ENCODE measurements at places on chromosomes 1 and 21.

DNA sequence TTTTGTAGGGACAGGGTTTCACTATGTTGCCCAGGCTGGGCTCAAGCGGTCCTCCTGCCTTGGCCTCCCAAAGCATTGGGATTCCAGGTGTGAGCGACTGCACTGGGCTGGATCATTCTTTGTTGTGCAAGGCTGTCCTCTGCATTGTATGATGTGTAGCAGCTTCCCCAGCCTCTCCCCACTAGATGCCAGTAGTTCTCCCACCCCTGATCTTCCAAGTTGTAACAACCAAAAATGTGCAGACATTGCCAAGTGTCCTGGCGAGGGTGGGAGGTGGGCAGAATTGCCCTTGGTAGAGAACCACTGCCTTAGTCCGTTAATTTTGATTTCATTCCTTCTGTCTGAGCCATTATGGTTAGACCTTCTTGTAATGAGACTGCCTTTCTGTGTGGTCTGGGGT, 7.2 kb downstream of the GALNT2 start:
- no peak for DNase-seq

GRCh38 chr1:42173961-42174735, 9.6 kb upstream of the GUCA2A start:
- no peak for DNase-seq

GRCh38 chr21:28615276-28615675, 377.4 kb downstream of the LTN1 start:
- DNase-seq, result no peak

DNA sequence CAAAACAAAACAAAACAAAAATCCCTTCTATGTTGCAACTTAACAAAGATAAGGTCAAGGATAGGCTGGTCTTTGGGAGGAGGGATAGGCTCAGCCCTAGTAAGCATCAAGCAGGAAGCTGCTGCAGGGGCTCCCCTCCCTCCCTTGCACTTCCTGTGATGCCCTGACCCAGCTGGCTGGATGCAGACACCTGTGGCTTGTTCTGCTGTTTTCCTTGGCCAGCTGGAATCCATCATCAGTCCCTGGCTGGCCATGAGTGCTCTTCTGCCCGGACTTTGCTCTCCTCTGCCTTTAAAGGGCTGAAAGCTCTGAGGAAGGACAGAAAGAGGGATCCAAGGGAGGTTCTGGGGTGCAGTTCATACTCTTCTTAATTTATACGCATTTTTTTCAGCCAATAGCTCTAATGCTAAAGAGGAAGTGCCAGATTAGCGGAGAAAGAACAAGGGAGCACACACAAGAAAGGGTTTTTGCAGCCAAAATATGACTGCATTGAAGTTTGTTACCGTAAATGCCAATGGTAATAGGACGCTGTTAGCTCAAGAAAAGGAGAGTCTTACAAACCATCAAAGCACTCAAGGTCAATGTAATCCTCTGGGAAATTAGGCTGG, 19.9 kb upstream of the UBE2U start:
- no peak for DNase-seq

DNA sequence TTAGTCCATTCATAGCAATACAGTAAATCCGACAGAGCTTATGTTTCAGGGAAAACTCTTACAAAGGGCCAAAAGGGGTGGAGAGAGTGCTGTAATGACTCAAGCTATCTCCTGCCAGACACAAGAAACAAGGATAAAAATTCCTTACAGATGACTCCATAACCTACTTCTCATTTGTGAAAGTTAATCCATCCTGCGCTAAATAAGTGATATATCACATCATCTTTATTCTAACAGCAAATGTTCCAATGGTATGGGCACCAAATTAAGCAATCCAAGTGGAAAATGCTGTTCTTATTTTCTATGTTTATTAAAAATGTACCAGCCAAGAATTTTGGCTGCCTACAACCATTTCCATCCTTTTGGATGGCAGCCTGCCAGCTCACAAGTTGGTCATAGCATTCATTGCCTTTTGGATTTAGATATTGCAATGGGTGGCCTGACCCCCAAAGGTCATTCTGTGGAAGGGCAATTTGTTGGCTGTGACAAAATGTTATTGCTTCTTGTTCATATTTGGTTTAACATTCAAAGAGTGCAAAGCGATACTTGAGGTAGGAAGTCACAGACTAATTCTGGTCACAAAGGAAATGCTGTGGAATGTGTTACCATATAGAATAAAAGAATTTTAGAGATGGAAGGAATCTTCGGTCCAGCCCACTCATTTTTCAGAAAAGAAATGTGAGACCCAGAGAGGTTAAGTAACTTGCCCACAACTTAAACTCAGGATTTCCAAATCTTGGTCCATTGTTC, 2.8 kb upstream of the ENAH start:
- DNase-seq, result no peak

GRCh38 chr1:40780678-40781607, 2.6 kb upstream of the KCNQ4 start:
- DNase-seq, result no peak

GRCh38 chr1:100930494-100930893, 34.6 kb downstream of the SLC30A7 start:
- DNase-seq, result no peak

GRCh38 chr21:29523646-29524045, 224.9 kb downstream of the BACH1 start:
- no peak for DNase-seq

DNA sequence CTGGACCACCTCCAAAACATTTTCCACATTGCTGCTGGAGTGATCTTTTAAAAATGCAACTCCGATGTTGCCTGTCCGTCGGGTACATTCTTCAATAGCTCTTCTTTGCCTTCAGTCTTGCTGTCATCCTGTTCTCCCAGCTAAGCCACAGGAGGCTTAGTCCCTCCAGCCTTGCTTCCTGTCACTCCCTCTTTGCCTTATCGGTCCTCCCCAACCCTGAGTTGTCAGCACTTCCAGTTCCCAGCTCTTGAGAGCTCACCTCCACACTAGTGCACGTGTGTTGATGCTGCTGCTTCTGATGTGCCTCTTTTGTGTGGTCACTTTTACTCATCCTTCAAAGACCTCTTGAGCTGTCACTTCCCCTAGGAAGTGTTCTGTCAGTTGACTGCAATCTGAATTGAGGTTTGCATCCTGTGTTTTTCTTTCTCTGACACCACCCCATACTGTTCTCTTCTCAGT, 15.3 kb downstream of the UCK2 start:
- DNase-seq, result no peak

GRCh38 chr1:197595304-197595904, 179.9 kb downstream of the DENND1B start:
- DNase-seq, result no peak

DNA sequence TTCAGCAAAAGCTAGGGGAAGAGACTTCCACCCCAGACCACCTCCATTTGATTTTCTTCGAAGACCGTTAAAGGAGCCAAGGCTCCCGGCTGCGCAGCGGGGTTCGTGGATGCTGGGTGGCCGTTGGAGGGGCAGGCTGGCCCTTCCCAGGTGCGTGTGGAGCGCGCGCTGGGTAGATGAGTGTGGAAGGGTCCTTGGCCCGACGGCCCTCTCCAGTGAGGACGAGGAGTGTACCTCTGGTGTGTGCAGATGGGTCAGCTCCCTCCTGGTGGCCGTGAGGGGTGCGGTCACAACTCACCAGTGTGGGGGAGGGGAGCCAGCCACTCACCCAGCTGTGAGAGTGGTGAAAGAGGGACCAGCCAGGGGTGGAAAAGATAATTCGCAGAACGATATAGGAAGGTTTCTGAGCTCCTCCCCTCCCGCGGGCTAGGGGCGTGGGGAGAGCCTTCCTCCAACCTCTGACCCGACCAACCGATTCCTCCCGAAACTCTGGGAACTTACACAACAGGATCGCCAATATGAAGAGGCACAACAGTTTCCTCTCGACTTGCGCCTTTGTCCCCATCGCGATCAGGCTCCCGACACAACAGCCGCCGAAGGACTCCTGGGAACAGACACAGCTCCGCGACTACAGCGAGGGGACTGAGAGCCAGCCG, at the start of gene F11R:
TSS of gene F11R (minus strand) at position 644 of the 656 bp plus-strand sequence. CDS start at position 565, 79 bp downstream.
- no peak for DNase-seq

GRCh38 chr1:107939256-107939655, 25.7 kb downstream of the VAV3 start:
- no peak for DNase-seq

DNA sequence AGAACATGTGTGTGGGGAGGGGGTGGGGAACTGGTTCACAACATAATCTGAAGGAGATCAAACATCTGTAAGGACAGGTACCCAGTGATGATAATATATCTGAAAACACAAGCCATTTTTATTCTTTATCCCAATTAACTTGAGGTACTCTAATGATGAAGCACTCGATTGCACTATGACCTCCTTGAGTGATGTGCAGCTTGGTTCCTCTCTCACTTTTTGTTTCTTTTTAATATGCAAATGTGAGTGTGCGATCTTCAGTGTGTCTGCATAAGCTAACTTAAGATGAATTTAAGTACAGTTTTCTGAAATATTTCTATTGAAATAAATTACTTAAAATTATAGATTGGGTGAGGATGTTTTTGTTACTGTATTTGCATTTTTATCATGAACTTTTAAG, 50.6 kb upstream of the ANGPTL1 start:
- no peak for DNase-seq

DNA sequence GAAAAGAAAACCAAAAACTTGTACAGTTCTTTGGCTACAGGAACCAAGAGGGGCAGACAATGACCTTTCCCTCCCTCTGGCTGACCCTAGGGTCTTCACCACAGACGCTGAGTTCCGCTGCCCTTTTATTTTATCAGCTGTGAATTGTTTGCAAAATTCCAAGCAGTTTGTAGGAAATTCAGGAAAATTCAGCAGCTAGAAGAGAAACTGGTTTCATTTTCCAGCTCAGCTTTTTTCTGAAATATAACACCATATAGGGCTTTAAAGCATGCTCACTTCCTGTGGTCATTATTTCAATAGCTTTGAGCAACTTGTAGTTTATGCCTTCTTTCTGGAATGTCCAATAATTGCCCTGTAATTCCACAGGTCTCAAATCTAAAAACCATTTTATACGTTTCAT, 5.5 kb upstream of the PIK3R3 start:
- no peak for DNase-seq

DNA sequence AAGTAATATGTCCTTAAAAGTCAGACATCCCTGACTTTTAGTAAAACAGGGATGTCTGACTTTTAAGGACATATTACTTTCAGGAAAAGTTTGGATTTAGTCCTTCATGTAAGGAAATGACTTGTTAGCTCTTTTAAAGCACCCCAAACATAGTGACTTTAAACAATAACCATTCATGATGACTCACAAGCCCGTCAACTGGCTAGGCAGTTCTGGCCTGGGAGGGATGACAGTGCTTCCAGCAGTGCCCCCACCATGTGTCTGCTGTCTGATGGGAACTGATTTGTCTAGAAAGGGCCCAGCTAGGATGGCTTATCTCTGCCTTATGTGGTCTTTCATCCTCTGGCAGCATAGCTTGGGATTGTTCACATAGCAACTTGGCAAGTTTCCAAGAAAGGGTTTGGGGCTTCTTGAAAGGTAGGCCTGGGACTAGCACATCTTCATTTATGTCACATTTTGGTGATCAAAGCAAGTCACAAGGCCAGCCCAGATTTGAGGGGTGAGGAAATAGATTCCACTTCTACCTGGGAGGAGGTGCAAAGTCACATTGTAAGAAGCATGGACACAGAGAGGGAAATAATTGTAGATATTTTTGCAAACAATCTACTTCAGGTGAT, 143.5 kb downstream of the C1orf94 start:
- DNase-seq, result no peak

- no peak for DNase-seq
Observed at GRCh38 chr1:186418503-186418902, 42.4 kb downstream of the PDC start.

DNA sequence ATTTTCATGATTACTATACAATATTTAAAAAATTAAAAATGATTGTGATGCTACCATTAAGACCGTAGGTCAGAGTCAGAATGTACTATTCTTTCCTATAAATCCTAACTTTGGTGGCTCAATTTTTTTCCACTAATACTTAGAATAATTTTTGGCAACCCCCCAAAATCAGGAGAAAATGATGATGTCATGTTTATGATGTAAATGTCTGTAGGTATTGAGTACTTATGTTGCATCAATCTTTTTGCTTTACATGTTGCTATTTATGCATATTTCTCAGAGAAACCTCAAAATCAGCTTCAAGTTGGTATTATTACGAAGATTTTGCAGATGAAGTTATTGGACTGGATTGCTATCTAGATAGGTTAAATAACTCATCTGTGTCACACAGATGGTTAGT, 371.2 kb downstream of the ADGRL2 start:
- no peak for DNase-seq

DNA sequence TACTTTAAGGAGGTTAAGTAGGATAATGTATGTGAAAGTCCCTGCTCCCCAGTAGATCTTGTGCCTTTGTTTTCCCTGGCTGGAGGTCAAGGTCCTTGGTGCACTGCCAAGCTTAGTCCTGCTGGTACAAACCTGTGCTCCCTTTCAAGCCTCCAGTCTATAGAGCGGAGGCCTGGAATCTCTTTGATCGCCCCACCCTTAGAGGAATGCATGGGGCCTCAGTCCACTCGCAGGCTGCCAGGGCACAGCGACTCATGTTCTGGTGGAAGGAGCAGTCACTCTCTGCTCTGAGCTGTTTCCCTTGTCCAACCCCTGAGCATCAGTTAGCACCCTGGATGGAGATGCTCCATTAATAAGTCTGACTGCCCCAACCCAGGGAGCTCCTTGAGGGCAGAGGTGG, 121.8 kb downstream of the HMGB4 start:
- DNase-seq, result no peak

DNA sequence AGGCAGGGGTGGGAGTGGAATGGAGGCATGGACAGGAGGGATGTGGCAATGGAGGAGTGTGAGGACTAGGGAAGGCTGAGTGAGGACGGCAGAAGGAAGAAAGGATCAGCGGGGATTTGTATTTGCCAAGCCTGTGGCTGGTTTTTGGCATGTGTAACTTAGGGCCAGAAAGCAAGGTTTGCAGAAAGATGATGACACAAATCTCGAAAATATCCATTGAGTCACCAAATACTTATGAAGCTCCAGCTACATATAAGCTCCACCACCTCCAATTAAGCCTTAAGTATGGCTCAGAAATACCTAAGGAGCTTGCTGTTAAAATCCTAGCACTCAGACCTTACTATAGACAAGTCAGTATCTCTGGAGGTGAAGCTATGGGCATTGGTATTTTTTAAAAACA, 90.1 kb downstream of the OMA1 start:
- no peak for DNase-seq

- no peak for DNase-seq
Observed at GRCh38 chr1:2552189-2552588, 4.0 kb upstream of the TNFRSF14 start.

- DNase-seq, result no peak
Observed at GRCh38 chr21:41612674-41613532, 104.9 kb upstream of the TMPRSS2 start.

DNA sequence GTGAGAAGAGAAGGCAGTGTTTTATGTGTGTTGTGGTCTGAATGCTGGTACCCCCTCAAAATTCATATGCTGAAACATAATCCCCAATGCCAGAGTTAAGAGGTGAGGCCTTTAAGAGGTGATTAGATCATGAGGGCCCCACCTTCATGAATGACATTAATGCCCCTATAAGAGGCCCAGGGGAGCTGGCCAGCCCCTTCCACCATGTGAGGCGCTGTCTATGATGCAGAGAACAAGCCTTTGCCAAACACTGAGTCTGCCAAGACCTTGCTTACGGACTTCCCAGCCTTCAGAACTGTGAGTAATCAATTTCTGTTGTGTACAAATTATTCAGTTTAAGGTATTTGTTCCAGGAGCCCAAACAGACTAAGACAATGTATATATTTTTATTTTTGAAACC, 20.2 kb downstream of the CAPZB start:
- no peak for DNase-seq

- no peak for DNase-seq
Observed at GRCh38 chr1:165826565-165827267, 698 bp upstream of the UCK2 start.

Data from stimulated activated CD8-positive, alpha-beta memory T cell treated with anti-CD3 and anti-CD28 coated beads, Interleukin-7, amount 100 ng/mL, for 1 hour (primary cell).